Stimulated activated CD4-positive, alpha-beta T cell treated with anti-CD3 and anti-CD28 coated beads, Interleukin-1b, Interleukin-23, amount 100 ng/mL, for 4 hours (primary cell): ENCODE measurements at places on chromosomes 3 and 15.

- no peak for DNase-seq
These were observed 32.0 kb upstream of the SLCO3A1 start for GRCh38 chr15:91821458-91821857.

- DNase-seq: no peak
These were observed 16.1 kb downstream of the LYSMD2 start for GRCh38 chr15:51721199-51721960.

- DNase-seq: no peak
These were observed 427.2 kb downstream of the OCA2 start for GRCh38 chr15:27671819-27672437.

DNA sequence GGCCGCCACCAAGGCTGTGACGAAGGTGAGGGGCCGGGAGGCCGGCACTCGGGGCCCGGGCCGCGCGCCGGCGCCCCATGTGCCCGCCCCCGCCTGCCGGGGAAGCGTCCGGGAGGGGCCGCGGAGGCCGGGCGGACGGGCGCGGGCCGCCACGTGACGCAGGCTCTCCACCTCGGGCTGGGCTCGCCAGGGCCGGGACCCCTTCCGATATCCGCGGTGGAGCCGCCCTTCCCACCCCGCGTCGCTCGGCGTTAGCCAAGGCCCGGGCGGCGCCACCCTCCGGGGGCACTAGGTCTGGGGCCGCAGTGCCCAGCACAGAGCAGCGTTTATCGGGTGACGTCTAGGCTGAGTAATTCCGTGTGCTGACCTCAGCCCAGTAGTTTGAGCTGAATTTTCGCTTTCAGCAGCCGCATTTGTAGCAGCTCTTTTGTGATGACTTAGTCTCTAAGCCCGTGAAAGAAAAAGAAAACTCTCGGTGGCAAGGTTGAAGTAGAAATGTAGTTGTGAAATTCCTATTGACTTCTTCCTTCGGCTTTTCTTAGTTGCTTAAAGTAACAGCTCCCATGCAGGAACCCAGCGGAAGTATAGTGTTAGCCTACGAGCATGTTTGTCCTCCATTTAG, 885 bp downstream of the CDV3 start:
- peak; percentile 62 for DNase-seq

DNA sequence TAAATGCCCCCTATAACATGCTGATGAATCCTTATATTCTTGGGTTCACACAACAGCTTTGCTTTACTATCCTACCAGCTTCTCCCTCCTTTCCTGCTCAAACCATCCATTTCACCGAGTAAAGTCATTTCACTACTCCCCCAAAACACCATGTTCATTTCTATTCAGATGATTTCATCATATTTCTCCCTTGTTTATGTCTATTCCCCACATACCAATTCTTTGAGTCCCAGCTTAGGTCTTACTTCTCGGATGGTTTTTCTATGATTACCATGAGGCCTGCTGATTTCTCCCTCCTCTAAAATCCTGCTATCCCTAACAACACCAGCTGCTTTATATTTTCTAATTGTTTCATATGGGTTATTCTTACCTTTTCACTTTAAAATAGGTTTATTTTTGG, 231.4 kb downstream of the TIGIT start:
- DNase-seq: no peak

DNA sequence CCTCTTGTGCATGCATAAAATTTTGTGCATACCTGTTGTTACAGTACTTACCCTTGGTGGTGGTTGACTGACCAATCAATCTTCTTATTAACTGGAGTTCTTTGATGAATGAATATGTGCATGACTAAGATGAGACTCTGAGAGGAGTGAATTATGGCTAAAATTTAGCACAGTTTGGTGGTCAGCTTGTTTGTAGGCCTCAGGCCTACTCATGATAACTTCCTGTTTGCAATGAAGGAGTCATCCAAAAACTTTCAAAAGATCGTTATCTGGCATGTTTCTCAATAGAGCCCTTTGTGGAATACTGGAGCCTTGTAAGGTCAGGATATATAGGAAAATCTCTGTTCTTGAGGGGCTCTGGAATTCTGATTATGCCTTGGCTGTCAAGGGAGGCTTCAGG, 66.5 kb downstream of the LEKR1 start:
- no peak for DNase-seq

- no peak for DNase-seq
These were observed 116.5 kb downstream of the LRRK1 start for GRCh38 chr15:101035611-101036010.

DNA sequence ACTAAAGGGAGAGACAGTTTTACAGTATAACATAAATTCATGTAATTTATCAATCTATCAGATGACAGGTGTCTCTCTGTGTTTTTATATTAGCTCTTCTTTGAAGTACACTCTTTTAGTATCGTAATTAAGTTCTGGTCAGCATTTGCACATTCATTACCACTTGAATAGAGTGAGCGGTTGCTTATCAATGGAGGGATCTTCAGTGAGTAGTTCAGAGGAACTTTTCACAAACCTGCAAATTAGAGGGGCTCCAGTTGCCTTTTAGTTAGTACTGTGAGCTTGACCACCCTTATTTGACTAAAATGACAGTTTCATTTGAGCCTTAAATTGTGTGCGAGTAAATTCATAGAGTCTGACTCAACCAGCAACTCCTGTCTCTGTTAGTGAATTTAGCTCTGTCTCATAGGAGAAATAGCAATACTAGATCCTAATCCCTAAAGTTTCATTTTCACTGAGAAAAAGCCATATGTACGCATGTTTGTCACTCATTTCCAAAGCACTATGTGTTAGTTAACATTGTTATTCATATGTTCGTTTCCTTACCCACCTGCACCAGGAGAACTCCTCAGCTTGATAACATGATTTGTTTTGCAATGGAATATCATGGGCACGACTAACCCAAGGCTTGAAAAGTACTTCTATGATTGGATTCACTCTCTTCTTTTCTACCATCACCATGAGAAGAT, 57.5 kb upstream of the ZBED2 start:
- DNase-seq: no peak

DNA sequence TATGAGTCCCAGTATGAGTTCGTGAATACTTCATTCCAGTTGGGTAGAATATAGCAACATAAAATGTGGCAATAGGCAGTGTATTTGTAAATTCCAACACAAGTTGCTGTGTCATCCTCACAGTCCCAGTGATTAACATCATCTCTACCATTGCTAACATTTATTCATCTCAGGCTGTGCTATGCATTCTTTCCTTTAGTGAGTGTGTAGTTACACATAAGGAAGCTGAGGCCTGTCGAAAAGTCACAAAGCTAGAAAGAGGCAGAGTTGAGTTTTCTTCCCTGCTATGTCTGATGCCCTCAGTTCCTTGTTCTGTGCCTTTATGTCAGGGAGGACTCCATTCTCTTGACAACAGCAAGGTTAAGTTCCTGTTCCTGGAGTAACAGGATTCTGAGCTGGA, 96.4 kb downstream of the FNDC3B start:
- DNase-seq: no peak

DNA sequence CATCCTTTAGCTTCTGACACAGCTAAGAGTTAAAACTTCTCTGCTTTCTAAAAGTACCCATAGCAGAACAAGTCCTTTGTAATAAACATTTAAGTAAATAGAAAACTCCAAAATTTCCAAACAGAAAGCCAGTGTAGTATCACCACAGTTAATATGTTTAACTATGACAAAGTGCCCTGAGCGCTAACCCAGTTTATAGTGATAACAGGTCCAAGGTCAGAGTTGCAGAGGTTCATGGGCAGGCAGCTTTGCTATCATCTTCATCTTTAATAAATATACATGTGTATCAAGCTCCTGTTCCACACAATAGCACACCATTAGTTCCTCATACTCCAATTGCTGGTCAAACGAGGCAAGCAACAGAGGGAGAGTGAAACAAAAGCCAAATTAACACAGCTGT, 12.4 kb upstream of the TOP2B start:
- no peak for DNase-seq

DNA sequence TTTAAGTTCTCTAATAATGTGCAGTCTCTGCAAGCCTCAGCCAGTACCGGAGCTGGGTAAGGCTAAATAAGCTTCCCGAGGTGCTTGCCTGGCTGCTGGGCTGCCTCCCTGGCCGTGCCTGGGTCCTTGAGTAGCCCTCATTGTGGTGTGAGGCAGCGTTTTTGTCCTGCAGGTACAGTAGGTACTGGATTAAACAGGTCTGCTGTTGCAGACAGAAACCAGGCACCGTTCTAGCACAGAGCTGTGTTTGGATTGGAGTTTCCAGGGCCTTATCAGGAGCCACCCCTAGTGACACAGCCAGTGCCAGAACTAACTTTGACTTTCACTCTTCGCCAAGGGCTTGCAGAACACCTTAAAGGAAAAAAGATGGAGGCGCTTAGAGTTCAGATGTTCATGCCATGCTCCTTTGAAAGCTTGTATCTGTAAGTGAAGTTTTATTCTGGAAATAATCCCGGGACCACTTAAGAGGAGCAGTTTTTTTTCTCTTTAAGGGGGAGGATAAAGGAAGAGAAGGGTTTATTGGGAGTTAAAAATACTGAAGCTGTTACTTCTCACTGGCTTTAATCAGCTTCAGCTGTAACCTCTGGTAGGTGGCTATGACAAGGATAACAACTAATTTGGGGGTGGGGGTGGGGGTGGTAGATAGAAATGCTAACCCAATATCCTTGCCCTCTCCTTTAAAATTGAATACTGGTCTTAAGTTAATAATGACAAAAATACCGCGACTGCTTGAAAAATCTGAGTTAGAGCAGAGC, 126.8 kb downstream of the MITF start:
- no peak for DNase-seq

- no peak for DNase-seq
These were observed 923 bp downstream of the ACY1 start for GRCh38 chr3:51984269-51984647.

DNA sequence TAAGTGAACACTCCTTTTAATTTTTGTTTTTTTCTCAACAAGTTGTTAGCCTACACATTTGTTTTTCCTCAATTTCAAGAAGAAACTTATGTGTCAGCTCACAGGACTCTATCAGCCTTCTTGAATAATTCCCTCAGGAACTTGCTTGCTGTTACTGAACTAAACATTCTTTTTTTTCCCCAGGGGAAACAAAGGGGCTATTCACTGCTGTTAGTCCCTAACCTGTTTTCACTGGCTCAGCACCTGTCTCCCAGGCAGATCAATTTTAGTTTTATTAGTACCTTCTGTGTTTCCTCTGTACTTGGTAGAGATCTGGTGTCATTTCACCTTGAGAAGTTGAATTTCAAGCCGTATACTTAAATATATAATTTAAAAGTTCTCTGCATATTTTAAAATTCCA, 644.6 kb downstream of the CADM2 start:
- DNase-seq: no peak

DNA sequence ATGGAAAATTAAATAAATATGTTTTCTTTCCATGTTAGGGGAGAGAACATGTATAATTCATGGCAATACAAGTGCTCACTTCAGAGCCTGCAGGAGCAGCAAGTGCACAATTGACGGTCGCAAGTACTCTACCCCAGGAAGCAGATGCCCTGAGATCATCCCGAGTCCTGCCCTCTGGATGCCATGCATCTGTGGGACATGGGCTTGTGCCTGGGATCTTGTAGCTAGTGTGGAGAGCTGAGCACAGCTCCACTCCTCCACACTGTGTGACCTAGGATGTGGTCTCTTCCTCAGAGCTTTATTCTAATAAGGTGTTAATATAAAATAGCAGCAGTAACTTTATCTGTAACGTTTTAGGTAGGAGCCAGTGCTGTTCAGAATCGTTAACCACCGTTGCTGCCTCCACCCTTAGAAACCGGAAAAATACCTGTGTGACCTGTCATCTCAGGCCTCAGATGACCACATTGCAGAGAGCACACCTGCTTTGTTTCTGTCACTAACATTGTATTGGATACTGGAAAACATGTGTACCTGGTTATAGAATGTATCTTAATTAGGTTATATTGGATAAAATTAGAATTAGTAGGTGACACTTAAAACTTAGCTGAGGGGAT, 105.0 kb upstream of the GOLGA6L6 start:
- DNase-seq: no peak

- no peak for DNase-seq
These were observed 69.6 kb downstream of the SEMA5B start for GRCh38 chr3:122957707-122958689.

- no peak for DNase-seq
These were observed 8.2 kb upstream of the TM6SF1 start for GRCh38 chr15:83099290-83099689.

GRCh38 chr3:168865022-168865551, 769.4 kb upstream of the GOLIM4 start:
- DNase-seq: no peak

- no peak for DNase-seq
These were observed 16.7 kb upstream of the RAMAC start for GRCh38 chr15:82969353-82969752.

- no peak for DNase-seq
These were observed 4.3 kb upstream of the NPTN start for GRCh38 chr15:73637527-73637926.

DNA sequence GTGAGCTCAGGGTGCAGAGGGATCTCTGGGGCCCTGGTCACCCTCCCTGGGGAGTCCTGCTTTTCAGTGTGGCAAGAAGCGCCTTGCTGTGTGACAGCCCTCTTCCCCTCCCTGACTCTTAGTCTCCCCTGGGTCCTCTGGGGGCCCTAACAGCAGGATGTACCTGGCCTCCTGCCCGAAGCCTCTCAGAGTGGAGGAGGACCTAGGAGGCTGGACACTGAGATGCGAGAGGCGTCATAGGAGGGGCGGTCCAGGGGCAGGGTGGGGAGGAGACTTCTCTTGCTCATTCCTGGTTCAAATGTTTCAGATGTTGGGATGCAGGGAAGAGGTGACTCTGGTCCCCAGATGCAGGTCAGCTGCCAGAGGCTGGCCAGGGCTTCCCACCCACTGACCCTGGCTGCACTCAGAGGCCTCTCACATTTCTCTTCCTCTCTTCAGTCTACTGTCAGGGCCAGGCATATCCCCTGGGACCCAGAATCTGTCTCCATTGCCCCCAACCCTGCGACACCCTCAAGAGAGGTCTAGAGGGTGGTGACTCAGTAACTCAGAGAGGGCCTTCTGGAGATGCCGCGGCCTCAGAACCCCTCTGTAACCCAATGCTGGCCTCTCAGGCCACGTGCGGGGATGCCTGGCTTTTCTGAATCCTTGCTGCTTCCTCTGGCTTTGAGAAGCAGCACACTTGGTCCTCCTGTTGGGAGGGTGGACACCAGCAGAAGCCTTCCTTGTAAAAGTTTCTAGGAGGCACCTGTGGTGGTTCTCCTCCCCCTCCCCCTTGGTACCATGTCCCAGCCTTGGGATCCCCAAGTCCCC, 25.9 kb downstream of the SNX33 start:
- DNase-seq: no peak

GRCh38 chr15:84766461-84767035, 18.2 kb downstream of the ZNF592 start:
- no peak for DNase-seq

- DNase-seq: no peak
These were observed 13.3 kb downstream of the ZNF280D start for GRCh38 chr15:56719774-56720555.

DNA sequence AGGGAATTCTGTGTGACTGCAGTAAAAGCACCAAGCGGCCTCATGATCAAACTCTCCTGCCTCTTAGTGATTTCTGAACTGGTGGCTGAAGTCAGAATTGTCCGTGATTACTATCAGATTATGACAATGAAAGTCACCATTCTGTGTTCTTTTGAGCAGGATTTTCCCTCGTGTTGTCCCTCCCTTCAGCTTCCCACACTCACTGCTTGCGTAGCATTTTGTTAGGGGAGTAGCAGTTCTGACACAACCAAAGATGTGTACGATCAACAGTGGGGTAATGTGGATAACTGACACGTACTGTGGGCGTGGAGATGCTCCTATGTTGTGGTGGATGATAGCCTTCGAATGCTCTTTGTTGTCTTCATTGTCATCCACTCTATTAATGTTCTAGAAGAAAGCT, 67.8 kb upstream of the ICE2 start:
- no peak for DNase-seq
